NCI-H1436 (cell line): ENCODE measurements at places on chromosomes 4 and X.

DNA sequence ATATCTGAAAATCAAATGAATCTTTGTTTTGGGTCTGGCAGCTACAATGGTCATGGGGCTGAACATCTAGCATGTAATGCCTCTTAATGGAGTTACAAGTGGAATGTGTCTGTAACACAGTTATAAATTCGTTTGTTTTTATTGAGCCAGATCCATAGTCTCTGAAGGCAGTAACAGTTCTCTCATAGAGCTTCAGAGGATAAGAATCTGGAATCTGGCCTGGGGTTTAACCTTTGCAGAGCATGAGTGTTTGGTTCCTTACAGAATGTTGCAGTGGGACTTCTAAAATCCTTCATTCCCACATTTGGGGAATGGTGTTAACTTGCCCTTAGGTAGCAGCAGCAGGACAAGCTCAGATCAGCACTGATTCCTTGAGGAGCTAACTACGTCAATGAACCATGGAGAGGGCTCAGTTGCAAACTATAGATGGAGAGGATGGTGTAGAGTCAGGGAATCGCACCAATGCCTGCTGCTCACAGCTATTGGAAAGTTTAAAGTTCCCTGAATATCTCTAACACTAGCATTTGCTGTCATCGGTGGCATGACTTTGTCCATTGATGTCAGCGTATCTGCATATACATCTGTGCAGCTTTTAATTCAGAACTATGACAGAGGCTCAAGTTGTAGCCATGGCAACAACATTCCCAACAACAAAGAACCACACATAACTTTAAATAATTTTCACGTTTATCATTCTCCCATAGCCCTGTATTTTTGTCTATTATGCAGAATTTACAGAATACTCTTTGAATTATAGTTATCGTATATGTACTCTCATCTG is 72.2 kb downstream of the RASGEF1B start:
- no peak for DNase-seq

GRCh38 chrX:54237014-54237413 is 54.0 kb upstream of the FAM120C start:
- no peak for DNase-seq

- DNase-seq, result no peak
Measured at GRCh38 chr4:26298198-26298947, 22.4 kb upstream of the RBPJ start.

GRCh38 chr4:32172761-32173160 is 1452.6 kb downstream of the PCDH7 start:
- no peak for DNase-seq

DNA sequence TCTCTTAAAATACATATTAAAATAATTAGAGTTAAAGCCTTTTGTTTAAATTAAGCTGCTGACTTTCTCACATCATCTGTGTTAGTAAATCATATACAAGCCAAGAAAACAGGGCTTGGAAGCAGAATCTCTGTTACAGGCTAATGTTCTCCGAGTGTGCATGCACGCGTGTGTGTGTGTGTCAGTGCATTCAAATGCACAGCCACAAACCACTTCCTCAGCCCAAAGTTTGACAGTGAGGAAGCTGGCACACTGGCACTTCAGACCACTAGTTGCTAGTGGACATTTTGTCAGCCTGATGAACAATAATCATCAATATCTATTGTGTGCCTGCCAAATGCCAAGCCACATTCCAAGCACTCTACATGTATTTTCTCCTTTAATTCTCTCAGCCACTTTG is 5.6 kb downstream of the MAOB start:
- no peak for DNase-seq

GRCh38 chrX:49308604-49309269 is 5.3 kb downstream of the GAGE10 start:
- no peak for DNase-seq

DNA sequence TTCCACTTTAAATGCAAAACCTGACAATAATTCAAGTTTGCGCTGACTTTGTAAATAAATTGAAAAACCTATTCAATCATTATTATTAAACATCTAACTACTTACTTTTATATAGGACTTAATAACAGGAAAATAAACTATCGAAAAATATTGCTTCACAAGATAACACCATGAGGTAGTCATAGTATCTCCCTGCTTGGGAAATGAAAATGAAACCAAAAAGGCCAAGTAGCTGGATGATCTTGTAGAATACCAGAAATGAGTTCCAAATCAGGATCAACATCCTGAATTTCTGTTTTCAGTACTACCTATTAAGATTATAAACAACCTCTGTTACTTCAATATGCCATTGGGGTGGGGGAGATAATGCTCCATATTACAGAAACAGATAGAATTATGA is 58.9 kb downstream of the CHIC2 start:
- no peak for DNase-seq

DNA sequence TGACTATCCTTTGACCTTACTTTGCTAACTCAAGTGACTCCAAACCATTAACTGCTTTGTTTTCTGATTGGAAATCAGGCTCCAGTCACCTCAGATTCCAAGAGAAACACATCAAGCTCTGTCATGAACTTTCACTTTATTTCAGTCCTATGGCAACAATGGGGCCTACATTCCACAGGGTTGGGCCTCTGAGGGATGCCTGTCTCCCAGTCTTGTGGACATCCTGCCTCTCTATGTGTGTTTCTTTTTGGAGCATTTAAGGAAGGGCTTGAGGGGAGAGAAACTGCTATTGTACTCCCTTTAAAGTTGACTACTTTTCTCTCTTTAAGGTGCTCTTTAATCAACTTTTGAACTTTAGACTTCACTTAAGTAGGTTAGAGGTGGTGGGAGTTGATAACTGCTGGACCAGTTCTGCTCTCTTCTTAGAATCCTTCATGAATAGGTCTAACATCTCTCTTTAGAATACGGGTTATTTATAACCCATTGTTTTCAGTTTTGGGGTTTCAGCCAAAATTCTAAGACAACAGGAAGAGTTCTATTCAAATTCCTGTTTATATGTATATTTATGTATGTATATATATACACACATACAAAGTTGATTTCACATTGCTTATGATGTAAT is 274.3 kb upstream of the NR3C2 start:
- DNase-seq, result no peak

GRCh38 chrX:3445806-3446490 is 99.5 kb upstream of the MXRA5 start:
- no peak for DNase-seq

- DNase-seq, result no peak
Measured at GRCh38 chr4:181679754-181680153, 563.4 kb upstream of the TENM3 start.

DNA sequence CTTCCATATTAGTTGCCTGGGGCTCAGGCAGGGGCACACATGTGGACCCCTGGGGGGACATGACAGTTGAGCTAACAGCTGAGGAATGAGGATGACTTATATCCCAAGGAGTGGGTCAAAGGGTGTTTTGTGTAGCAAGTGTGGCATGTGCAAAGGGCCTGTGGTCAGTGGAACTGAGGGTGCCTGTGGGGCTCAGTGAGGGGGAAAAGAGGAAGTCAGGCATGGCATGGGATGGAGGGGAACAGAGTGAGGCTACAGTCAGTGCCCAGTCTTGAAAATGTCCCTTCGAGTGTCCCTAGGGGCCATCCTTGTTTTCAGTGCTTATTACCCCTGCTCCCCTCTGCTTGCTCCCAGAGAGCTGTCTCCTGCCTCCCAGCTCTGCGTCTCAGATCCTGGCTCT is 64.3 kb upstream of the CD99 start:
- no peak for DNase-seq

- DNase-seq, result no peak
Measured at GRCh38 chrX:136183917-136184316, 36.6 kb downstream of the FHL1 start.

DNA sequence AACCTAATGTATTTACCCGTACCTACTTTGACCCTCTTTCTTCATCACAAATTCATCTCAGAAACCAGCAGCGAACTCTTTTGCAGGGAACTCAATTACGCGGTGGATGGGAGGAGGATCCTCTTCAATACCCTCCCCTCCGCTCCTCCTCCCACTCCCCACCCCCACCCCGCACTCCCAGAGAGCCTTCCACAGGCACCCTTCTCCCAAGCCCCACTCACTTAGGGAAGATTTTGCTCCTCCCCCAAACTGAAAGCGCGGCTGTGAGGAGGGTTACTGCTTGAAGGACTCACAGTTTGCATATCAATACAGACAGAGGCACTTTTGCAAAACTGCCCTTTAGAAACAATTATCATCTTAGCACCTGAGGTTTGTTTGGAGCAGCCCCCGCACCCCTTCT is 960 bp upstream of the IL1RAPL1 start:
- DNase-seq, result no peak

- no peak for DNase-seq
Measured at GRCh38 chrX:72536542-72536941, 36.1 kb downstream of the HDAC8 start.

- DNase-seq, result no peak
Measured at GRCh38 chrX:12360986-12361598, 222.8 kb downstream of the FRMPD4 start.

- DNase-seq, result no peak
Measured at GRCh38 chrX:118066867-118067515, 49.6 kb downstream of the KLHL13 start.

DNA sequence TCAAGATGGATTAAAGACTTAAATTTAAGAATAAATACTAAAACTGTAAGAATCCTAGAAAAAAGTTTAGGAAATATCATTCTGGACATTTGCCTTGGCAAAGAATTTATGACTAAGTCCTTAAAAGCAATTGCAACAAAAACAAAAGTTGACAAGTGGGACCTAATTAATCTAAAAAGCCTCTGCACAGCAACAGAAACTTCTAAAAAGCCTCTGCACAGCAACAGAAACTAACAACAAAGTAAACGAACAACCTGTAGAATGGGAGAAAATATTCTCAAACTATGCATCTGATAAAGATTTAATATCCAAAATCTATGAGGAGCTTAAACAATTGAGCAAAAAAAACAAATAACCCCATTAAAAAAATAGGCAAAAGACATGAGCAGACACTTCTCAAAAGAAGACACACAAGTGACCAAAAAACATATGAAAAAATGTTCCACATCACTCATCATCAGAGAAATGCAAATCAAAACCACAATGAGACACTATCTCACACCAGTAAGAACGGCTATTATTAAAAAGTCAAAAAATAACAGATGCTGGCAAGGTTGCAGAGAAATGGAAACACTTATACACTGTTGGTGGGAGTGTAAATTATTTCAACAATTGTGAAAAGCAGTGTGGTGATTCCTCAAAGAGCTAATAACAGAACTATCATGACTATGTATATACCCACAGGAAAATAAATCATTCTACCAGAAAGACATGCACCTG is 5.5 kb upstream of the OPRPN start:
- DNase-seq, result no peak

GRCh38 chrX:10015723-10016518 is 48.8 kb downstream of the CLDN34 start:
- DNase-seq, result no peak

DNA sequence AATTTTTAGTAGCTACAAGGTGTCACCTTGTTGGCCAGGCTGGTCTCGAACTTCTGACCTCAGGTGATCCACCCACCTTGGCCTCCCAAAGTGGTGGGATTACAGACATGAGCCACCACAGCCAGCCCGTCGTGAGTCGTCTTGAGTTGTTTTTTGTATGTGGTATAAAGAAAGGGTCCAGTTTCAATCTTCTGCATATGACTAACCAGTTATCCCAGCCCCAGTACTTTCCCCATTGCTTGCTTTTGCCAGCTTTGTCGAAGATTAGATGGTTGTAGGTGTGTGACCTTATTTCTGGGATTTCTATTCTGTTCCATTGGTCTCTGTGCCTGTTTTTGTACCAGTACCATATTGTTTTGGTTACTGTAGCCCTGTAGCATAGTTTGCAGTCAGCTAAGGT is 105.9 kb downstream of the OR13H1 start:
- DNase-seq, result no peak

DNA sequence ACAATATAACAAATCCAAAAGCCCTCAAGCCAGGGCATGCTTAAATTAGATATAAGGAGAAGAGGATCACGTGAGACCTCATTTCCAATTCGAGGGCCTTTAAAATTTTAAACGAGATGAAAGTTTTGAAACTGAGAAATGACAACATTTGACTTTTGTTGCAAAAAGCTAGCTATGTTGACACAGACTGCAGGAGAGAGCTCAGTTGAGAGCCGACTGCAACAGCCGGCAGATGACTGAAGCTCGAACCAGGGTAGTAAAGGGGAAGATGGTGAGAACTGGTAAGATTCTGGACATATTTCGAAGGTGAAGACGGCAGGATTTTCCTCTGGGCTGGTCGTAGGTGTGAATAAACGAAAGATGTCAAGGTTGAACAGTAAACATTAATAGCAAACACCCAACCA is 773 bp downstream of the PRMT9 start:
- no peak for DNase-seq

GRCh38 chr4:137533855-137534254 is 1.6 kb upstream of the PCDH18 start:
- no peak for DNase-seq

DNA sequence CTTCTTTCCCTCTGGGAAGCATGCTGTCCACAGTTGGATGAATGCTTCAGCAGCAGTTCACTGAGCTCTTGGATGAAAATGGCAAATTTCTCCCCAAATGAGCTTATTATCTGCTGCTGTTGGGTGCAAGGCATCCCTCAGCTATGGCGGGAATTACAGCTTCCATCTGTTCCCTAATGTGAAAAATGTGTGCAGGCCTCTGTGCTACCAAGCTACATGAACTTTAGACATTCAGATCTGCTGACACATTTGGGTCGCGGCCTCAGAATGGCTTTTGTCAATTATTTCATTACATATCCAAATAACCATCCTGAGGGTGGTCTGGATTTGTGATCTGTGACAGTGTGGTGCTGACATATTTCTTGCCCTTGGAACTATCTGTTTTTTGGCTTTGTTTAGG is 119.5 kb upstream of the SCML1 start:
- DNase-seq, result no peak

DNA sequence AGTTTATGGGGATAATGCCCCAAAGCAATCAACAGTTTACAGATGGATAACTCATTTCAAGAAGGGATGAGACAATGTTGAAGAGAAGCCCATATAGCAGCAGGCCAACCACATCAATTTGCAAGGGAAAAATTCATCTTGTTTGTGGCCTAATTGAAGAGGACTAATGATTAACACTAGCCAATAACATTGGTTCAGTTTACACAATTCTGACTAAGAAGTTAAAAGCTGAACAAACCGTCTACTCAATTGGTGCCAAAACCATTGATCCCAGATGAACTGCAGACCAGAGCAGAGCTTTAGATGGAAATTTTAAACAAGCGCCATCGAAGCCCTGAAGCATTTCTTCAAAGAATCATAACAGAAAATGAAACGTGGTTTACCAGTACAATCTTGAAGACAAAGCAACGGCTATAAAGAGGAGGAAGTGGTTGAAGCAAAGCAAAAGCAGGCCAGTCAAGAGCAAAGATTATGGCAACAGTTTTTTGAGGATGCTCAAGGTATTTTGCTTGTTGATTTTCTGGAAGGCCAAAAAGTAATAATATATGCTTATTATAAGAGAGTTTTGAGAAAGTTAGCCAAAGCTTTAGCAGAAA is 20.5 kb upstream of the BLTP1 start:
- DNase-seq, result no peak

GRCh38 chr4:80259012-80259411 is 7.5 kb upstream of the FGF5 start:
- peak; percentile 86 for DNase-seq

- no peak for DNase-seq
Measured at GRCh38 chr4:37909332-37910090, 18.6 kb downstream of the TBC1D1 start.

- DNase-seq, result no peak
Measured at GRCh38 chr4:107578321-107578720, 141.7 kb downstream of the PAPSS1 start.

GRCh38 chr4:103244251-103244650 is 46.1 kb upstream of the CENPE start:
- DNase-seq, result no peak

- no peak for DNase-seq
Measured at GRCh38 chr4:85500110-85500867, 25.3 kb downstream of the ARHGAP24 start.

- DNase-seq, result no peak
Measured at GRCh38 chr4:184273166-184274147, 55.8 kb upstream of the ENPP6 start.
